GM06990 (cell line): ENCODE measurements at places on chromosomes 7 and 10.

GRCh38 chr7:116710764-116711452 is 38.9 kb downstream of the MET start:
- DNase-seq = no peak

DNA sequence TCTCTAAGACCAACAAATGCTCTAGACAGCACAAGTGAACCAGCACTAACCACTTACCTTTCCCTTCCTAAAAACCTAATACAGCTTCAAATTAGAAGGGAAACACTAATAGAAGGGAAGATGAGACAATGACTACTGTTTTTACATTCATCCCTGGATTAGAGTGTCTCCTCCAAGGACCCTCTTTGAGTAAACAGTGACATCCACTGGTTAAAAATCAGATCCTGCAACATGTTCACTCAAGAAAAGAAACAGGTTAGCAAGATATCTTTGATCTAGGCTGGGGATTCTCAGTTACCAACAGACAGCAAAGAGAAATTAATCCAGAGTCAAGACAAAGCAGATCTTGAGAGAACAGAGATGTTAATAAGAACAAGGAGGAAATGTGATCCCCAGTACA is 177.7 kb upstream of the GHITM start:
- DNase-seq = no peak

DNA sequence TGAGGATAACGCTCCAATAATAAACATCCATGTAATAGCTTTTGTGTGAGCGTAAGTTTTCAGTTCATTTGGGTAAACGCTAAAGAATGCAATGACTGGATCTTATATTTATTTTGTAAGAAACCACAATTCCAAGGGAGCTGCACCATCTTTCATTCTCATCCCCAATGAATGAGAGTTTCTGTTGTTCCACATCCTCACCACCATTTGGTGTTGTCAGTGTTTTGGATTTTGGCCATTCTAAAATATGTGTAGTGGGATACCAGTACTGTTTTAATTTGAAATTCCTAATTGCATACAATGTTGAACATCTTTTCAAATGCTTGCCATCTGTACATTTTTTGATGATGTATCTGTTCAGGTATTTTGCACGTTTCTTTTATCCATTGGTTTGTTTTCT is 50.9 kb upstream of the SEMA3D start:
- DNase-seq = no peak

- DNase-seq = peak; percentile 99
Observed at GRCh38 chr7:66654275-66655112, 25.8 kb downstream of the KCTD7 start.

DNA sequence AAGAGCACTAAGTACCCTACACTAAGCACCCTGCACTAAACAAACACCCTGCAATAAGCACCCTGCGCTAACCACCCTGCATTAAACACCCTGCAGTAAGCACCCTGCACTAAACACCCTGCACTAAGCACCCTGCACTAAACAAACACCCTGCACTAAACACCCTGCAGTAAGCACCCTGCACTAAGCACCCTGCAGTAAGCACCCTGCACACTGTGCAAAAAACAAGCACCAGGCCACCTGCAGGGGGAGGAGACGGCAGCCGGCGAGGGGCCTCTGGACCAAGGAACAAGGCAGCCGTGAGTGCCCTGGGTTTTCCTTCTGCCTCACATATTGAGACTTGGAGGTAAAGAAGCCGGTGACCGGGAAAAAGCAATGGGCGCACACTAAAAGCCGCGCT is 30.2 kb downstream of the KNDC1 start:
- DNase-seq = no peak

DNA sequence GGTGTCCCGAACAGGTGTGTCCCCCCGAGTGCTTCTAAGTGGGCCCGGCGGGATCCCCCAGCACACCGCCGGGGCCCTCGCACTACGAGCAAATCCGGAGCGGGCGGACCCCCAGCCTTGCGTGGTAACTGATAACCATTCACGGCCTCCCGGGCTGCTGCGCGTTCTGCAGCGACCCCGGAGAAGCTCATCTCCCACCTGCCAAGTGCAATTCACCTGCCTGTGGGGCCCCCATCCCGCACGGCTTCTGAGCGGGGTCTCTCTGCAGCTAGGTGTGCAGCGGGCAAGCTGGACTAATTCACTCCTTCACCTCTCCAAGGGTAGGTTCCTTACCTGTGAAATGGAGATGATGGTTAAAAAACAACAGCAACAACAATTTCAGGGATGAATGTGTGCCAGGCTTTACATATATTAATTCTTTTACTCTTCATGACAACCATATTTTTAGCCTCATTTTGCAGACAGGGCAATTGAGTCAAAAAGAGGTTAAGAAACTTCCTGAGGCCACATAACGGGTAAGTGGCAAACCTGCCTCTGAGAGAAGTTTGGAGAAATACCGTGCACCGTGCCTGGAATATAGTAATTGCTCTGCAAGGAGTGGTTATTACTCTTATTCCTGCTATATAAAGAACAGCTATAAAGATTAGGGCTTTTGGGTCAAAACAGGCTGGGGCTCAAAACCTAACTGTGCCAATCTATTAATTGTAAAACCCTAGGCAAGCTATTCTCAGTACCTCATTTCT is 652 bp upstream of the PODXL start:
- DNase-seq = no peak

- DNase-seq = no peak
Observed at GRCh38 chr7:121985476-121986030, 112.6 kb downstream of the PTPRZ1 start.

GRCh38 chr10:20100171-20100570 is 283.9 kb downstream of the PLXDC2 start:
- no peak for DNase-seq

GRCh38 chr7:109964780-109965179 is 1126.1 kb upstream of the LRRN3 start:
- no peak for DNase-seq

DNA sequence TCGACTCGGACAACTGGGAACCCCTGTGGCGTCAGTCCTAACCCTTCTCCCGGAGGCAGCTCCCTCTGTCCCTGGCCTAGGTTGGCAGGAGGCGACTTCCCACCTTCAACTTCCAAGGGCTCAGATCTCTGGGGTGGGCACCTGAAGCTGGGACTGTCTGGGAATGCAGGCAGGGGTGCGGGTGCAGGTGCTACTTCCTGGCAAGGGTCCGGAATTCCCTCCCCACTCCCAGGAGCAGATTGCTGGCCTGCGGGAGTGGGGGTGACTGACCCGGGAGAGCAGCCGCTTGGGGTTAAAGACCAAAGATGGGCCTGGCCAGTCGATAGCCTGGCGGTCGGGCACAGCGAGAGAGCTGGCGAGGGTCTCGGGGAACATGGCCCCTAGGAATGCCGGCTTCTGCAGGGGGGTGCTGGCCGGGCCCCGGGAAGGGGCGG is 387 bp downstream of the EPHA1 start:
- DNase-seq = no peak

DNA sequence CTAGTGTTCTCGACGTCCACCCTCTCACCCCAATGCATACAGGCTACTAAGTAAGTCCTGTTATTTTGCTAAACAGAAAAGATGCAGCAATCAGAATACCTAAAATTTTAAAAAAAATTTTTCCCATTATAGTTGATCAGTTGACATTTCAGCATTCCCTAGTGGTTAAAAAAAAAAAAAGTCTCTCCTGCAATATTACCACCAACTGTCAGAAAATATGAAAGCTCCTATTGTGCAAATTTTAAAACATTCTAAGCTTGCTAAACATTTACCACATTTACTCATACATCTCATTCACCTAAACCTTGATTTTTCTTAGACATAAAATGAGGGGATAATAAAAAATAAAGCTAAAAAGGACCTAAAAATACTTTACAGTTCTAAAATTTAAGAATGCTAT is 165.6 kb downstream of the AVL9 start:
- DNase-seq = no peak

DNA sequence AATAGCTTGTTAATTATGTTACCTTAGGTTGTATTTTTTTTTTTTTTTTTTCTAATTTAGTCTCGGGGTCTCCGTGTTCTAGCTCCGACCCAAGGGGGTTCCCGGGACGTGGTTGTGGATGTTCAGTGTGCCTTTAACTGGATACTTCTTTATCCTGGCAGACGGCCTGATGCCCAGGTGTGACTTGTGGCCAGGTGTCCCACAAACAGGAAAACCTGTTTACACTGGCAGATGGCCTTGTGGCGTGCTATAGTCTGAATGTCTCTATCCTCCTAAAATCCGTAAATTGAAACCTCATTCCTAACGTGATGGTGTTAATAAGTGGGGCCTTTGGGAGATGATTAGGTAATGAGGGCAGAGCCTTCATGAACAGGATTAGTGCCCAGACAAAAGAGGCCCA is 546.4 kb upstream of the C7orf33 start:
- no peak for DNase-seq

DNA sequence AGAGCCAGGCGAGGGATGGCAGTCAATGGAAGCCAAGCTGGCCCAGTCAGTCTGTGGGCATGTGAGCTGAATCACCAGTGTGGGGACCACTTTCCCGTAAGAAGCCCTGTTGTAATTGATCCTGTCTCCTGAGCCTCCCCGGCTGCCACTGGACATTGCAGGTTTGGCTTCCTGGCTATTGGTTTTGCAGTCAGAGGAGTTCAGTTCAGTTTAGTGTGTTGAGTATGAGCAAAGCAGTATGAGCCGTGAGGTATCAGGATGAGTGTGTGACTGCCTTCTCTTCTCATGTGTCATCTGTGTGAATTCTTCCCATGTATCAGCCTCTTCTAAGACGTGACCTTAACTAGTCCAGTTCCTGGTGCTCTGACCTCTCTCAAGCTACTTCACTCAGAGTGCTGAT is 227.4 kb downstream of the PRKG1 start:
- DNase-seq = no peak

- no peak for DNase-seq
Observed at GRCh38 chr10:62085404-62085803, 183.2 kb downstream of the RTKN2 start.

DNA sequence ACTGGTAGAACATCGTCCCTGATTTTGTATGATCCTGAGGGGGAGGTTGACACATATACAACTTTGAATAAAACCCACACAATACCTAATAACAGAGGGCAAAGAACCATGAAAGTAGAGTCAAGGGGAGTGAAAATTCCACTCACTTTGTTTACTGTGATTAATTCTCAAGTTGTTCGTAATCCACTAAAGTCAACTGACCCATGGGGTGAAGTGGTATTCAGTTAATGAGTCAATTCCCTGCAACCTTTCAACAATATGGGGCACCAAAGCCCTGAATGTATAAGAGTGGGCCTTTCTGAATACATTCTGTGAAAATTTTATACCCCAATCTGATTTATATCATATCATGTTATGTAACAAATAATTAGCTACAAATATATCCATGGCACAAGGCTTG is 39.0 kb upstream of the C10orf67 start:
- no peak for DNase-seq

GRCh38 chr7:30906515-30907240 is 5.0 kb upstream of the AQP1 start:
- no peak for DNase-seq

GRCh38 chr7:16187131-16187530 is 234.2 kb downstream of the CRPPA start:
- DNase-seq = no peak

- DNase-seq = no peak
Observed at GRCh38 chr10:101287997-101288635, 58.9 kb upstream of the LBX1 start.

- DNase-seq = peak; percentile 19
Observed at GRCh38 chr7:93890041-93890463, 501 bp downstream of the TFPI2 start.

- DNase-seq = no peak
Observed at GRCh38 chr10:35228058-35228457, 101.4 kb downstream of the CREM start.

DNA sequence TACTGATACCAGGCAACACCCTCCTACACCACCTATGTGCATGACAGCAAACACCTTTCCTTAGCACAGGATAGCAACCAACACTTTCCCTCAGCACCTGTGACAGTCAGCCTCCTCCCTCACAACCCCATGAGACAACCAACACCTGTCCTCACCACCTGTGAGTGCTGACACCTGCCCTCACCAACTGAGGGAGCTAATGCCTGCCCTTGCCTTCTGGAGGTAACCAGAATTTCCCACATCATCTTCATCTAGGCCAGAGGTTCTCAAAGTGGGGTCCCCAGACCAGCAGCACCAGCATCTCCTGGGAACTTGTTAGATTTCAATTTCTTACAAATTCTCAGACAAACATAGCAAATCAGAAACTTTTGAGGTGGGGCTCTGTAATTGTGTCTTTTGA is 112.5 kb downstream of the GRID1 start:
- no peak for DNase-seq

GRCh38 chr10:103855852-103856796 is 748 bp upstream of the SH3PXD2A start:
- no peak for DNase-seq

DNA sequence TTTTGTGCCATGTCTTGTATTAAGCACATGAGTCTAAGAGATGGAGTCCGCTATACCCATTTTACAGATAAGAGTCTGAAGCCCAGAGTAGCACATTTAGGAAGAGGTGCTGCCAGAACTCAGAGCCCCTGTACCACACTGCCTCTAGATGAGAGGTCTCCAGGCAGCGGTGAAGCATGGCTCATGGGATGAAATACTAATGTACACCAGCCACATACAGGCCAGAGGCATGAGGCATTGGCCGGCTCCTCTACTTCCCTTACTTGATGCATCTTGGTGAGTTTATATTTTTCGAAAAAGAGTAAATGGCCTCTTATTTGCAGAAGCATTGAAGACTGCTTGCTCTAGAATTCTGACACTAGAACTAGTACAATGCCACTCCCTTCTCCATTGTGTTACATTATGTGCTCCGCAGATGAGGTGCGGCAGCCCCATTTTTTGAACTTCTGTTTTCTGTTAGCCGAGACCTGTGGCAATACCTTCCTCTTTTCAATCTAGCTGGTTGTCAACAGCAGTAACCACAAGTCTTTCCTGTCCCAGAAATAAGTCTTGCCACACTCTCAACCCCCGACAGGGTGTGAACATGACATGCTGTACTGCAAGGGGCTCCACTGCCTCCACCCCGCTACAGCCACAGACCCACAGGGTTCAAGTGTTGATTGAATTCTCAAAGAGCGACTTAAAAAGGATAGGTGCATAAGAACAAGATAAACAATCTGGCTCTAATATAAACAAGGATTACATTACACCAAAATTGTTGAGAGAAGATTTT is 145.3 kb downstream of the CELF2 start:
- peak; percentile 77 for DNase-seq

DNA sequence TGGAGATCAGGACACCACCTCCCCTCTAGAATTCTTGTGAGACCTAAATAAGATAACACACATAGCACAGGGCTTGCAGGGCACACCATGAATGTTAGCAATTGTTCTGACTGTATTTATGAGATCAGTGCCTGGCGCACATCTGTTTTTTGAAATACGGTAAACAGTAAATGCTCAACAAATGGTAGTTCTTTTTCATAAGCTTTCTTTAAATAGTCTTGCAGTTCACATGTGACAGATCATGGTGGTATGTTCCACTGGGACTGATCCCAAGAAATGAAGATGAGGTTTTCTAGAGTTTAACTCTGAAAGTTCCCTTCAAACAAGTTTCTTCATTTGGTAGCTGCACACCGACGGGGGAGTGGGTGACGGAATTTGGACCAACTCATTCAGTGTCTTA is 34.8 kb downstream of the CREB5 start:
- DNase-seq = no peak
